ENCODE measurements at places on chromosomes 13 and 19.

GRCh38 chr19:39839678-39840327, 5.8 kb upstream of the DYRK1B start:
- DNase-seq: no peak

- DNase-seq: no peak
These were observed 12.9 kb downstream of the ZNF302 start for GRCh38 chr19:34690372-34690771.

DNA sequence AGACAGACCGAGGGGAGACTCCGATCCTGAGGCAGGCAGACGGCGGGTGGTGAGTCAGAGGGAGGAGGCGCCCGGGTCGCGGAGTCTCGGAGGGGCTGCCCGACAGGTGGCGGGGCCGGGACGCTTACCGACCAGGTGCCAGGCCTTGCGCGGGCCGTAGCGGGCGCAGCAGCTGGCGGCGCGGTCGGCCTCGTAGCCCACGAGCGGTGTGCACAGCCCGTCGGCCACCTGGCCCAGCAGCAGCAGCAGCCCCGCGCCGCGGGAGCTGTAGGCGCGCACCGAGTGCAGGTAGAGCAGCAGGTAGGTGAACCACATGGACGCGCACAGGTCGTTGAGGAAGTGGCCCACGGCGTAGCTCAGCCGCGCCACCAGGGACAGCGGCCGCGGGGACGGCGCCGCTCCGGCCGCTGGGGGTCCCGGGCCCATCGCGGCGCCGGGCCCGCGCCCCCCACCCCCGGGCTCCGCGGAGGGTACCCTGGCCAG, 367 bp downstream of the MFSD12 start:
- DNase-seq: peak; percentile 72

DNA sequence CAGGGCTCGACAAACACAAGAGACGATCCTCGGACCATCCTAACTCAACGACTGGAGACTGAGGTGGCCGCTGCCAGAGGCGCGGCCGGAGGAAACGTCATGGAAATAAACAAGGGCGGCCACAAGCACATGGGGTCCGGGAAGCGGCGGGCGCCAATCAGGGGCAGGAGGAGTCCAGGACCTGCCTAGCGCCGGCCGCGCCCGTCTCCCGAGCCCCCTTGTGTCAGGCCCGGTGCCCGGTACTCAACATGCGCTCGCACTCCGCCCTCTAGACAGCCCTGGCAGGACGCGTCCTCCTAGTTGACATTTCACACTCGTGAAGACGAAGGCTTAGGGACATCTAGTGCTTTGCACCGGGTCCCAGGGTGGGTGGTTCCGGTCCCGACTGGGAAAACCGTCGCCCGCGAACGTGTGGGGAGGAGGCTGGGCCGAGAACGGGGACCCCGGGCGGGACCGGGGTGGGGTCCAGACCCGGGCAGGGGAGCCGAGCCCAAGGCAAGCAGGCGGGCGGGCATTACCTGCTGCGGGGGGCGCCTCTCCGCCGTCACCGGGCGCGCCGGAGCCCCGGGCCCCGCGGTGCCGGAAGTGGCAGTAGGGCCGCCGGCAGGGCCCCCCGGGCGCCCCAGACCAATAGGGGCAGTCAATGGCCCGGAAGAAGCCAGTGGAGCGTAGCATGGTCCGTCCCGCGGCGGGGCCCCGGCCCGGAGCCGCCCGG, 442 bp downstream of the REXO1 start:
- peak; percentile 57 for DNase-seq

GRCh38 chr13:107234319-107235073, 666.6 kb upstream of the ARGLU1 start:
- no peak for DNase-seq

GRCh38 chr19:30802424-30803013, 430.3 kb downstream of the ZNF536 start:
- DNase-seq: no peak

GRCh38 chr13:90272356-90272755, 1075.1 kb upstream of the MIR17HG start:
- no peak for DNase-seq

DNA sequence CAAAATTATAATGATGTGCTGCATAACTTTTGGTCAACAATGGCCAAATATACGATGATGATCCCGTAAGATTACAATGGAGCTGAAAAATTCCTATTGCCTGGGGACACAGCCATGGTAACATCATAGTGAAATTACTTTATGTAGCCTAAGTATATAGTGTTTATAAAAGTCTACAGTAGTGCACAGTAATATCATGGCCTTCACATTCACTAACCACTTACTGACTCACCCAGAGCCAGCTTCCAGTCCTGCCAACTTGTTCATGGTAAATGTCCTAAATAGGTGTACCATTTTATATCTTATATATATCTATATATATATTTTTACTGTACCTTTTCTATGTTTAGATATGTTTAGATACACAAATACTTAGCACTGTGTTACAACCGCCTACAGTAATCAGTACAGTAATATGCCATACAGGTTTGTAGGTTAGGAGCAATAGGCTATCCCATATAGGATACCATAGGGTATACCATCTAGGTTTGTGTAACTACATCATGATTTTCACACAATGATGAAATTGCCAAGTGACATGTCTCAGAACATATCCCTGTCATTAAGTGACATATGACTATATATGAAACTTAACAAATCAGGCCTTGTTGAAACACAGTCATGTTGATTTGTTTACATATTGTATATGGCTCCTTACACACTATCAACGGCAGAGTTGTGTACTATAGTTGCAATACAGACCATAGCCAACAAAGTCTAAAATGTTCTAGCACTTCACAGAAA, 23.7 kb downstream of the DIS3 start:
- DNase-seq: no peak

DNA sequence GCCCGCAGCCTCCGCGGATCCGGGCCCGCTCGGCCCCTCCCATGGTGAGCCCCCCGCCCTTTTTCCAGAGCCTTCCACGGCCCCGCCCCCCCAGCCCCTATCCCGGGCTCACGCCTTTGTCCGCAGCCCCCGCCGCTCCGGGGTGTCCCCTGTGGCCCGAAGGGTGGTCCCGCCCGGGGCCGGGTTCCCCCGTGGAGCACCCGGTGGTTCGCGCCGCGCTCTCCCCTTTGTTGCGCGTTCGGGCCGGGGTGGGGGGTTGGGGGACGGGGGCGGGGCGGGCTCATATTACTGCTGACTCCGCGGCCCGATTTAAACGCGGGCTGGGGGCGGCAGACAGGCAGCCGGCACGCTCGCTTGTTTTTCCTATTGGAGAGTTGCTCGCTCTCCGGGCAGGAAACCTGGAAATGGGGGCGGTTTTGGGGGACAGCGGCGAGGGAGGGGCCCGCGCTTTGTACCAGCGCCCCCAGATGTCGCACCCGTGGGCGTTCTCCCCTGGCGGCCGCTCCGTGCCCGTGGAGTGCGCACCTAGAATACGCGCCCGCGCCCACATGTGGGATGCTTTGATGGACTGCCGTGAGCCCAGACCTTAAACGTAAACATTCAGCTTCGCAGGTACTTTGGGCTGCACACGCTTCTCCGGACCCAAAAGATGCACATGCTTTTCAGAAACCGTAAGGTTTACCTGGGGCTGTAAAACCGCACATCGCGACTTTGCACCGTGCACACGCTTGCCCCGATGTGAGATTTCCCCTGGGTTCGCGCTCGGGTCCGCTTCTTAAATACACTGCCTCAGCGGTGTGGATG, 699 bp downstream of the PTOV1 start:
- DNase-seq: peak; percentile 44

GRCh38 chr19:38216785-38217641, 7.0 kb downstream of the DPF1 start:
- no peak for DNase-seq

DNA sequence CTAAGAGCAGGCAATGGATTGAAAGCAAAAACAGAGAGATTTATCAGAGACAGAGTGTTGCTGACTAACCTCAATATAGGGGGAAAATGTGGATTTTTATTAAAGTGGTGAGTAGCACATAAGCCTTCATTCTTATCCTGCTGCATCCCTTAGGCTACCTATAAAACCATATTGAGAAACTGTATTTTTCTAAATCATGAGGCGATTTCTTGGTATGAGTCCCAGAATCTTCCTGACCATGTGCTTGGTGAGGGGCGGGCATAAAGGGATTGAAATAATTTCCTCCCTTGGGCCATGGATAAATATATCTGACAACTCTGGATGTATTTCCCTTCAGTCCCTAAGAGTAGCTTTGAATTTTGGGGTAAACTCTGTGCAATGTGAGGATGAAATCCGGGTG, 72.8 kb downstream of the EFNB2 start:
- DNase-seq: no peak

- peak; percentile 92 for DNase-seq
These were observed at the start of gene ATP1A3 for GRCh38 chr19:41993612-41994483. ATP1A3 (minus strand) TSS chr19:41994230; CDS start chr19:41994076, 154 bp downstream.

All from AG20443 (cell line).